SW 1271 (cell line): ENCODE measurements at places on chromosomes 2 and 18.
A peak's percentile ranks its signal among the peaks of the same experiment; 100 is the strongest.

DNA sequence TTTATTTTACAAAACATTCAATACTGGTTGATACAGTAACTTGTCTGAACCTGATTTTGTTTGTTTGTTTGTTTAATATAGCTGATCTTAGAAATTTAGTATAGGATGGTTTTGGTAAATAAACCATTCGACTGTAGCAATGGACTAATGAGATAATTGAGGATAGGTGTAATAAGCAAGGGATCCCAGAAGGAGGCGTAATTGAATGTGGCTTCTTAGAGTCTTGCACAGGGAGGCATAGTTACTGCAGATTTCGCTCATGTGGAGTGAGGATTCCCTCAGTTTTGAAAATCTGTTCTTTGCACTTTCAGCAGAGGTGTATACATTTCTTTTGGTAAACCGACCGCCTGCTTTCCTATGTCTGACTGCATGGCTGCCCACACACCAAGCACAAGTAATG lies 709.6 kb downstream of the SOCS6 start:
- no peak for DNase-seq

GRCh38 chr2:20632446-20632990 lies 18.4 kb downstream of the HS1BP3 start:
- no peak for DNase-seq

GRCh38 chr18:47206945-47207637 lies 30.9 kb upstream of the IER3IP1 start:
- DNase-seq, result no peak

DNA sequence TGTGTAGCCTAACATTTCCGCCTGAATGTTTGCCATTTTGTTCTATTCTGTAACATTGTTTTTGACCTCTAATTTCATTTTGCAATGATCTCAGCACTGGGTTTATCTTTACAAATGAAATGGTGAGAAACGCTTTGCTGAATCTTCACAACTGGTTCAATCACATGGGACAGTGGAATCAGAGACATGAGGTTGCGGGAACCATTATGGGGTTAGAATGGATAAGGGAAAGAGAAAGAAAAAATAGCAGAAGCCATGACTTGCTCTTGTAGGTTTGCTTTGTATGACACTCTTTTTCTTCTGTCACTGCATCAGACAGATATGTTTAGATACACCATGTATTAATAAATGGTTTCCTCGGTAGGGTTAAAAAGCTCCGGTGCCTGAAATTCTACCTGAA lies 114.3 kb upstream of the PELI1 start:
- no peak for DNase-seq

DNA sequence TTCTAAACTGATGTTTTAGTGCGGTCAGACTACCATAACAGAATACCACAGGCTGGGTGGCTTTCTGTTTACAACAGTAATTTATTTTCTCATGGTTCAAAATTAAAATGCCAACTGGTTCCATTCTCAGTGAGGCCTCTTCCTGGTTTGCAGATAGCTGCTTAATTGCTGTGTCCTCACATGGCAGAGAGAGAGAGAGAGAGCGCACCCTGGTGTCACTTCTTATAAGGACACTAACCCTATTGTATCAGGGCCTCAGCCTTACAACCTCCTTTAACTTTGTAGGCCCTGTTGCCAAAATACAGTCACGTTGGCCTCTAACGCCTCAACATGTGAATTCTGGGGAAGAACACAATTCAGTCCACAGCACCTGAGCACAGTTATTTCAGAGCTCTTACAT lies 37.5 kb upstream of the ZNF385B start:
- DNase-seq, result peak; percentile 26

DNA sequence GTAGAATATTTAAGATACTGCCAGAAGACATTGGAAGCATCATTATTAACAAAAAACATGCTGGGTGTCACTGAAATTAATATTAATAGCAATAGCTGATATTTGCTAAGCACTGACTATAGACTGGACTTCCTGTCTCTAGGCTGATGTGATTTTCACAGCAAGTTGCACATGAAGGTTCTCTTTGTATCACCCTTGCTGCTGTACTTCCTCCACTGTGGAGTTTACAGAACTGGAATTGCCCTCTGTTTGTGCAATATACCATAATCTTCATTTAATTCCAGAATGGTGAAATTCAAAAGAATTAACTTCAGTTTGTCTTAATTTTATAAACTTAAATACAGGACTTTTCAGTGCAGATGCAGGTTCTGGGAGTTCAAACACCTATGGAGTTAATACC lies 585.1 kb downstream of the RNF144A start:
- no peak for DNase-seq

DNA sequence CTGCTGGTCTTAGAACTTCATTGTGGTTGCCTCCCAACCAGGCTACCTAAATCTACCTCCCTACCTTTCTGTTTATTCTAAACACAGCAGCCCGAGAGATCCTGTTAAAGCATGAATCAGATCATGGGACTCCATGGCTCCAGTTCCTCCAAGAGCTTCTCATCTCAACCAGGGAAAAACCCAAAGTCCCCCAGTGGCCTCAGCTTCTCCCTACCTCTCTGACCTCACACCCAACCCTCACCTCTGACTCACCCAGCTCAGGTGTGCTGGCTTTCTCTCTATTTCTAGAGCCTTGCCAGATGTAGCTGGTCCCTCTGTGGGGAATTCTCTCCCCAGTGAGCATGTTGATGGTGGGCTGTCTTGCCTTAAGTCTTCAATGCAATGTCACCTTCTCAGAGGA lies 93.8 kb upstream of the COPS8 start:
- DNase-seq, result no peak

- DNase-seq, result no peak
Observed at GRCh38 chr18:48932822-48933510, 17.8 kb downstream of the SMAD7 start.

- no peak for DNase-seq
Observed at GRCh38 chr18:45852631-45853030, 27.2 kb downstream of the SIGLEC15 start.

DNA sequence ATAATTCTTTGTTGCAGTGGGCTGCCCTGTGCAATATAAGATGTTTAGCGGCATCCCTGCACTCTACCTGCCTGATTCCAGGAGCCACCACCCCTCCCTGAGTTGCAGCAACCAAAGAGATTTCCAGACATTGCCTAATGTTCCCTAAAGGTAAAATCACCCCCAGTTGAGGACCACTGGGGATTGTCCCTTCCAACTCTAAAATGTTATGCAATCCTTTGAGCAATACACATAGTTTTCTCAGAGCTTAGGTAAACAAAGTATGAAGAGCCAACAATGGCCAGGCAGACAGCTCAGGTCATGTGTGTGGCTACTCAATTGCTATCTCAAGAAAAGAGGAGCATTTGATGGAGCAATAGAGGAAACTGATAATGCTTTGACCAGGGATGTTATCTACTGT lies 87.0 kb downstream of the XDH start:
- no peak for DNase-seq

DNA sequence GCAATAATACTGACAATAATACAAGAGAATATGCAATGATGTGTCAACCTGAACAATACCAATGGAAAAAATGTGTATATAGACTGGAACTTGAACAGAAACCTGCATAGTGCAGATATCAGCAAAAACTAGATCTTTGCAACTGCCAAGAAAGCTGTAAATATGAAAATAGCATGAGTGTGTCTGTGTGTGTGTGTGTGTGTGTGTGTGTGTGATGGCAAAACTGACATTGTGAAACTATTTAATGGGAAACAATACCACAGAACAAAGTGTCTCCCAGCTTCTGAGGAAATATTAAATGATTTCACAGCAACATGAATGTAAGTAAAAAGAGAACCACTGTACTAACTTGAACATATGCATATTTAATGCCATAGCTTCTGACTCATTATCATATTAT lies 558.2 kb upstream of the LINC00305 start:
- DNase-seq, result no peak

GRCh38 chr18:12317664-12318333 lies 9.8 kb downstream of the TUBB6 start:
- DNase-seq, result peak; percentile 17

GRCh38 chr18:46946656-46947282 lies 29.4 kb downstream of the KATNAL2 start:
- DNase-seq, result no peak

DNA sequence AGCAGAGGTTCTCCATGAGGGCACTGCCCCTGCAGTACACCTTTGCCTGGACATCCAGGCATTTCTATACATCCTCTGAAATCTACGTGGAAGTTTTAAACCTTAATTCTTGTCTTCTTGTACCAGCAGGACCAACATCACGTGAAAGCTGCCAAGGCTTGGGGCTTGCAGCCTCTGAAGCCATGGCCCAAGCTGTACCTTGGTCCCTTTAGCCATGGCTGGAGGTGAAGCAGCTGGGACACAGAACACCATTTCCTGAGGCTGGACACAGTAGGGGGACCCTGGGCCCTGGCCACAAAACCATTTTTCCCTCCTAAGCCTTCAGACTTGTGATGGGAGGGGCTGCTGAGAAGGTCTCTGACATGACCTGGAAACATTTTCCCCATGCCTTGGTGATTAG lies 32.8 kb upstream of the CCDC141 start:
- no peak for DNase-seq

DNA sequence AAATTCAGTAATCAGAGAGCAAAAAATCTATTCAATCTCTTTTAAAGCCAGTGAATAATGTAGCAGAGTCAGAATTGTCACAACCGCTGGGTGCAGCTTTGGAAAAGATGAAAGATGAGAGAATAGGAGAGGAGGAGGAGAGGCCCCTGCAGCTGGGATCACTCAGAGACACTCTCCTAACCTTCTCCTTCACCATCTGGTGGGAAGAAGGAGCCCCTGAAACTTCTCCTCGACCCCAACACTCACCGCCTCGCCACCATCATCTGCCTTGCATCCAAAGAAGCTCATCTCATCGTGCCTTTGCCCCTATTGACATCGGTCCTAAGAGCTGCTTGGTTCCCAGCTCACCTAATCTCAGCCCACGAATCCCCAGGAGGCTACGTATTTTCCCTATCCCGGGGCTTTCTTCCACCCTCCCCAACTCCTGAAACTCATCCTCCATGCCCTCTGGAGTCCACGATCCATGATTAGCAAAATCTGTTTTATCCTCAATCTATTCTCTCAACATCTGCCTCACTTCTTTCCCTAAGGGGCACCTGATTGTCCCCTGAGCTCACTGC lies 58.5 kb downstream of the PKDCC start:
- no peak for DNase-seq

GRCh38 chr2:72155737-72156136 lies 8.1 kb upstream of the CYP26B1 start:
- no peak for DNase-seq

GRCh38 chr18:45019469-45019868 lies 338.8 kb downstream of the SETBP1 start:
- no peak for DNase-seq

DNA sequence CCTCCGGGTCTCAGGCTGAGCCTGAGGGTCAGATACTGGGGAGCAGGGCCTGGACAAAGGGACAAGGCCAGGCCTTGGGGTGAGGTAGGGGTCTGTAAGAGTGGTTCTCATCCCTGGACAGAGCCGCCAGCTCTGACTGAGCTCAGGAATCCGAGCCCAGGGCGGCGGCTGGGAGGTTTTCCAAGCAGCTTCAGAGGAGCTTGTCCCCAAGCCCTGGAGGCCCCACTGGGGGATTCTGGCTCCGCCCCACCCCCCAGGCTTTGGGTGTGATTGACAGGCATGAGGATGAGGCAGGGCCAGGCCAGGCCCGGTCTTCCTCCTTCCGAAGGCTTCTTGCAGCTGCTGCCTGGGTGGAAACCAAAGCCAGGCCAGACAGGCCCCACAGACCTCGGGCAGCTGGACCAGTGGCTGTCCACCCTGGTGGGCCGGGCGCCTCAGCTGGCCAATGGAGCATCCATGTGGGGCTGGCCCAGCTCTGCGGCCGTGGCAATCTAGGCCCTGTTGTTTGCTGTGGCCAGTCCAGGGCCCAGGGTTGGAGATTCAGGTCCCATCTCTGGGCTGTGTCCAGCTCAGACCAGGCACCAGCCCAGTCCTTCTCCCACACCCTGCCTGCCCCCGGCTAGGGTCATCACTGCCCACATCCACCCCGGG lies 23.1 kb upstream of the GPC1 start:
- DNase-seq, result no peak

DNA sequence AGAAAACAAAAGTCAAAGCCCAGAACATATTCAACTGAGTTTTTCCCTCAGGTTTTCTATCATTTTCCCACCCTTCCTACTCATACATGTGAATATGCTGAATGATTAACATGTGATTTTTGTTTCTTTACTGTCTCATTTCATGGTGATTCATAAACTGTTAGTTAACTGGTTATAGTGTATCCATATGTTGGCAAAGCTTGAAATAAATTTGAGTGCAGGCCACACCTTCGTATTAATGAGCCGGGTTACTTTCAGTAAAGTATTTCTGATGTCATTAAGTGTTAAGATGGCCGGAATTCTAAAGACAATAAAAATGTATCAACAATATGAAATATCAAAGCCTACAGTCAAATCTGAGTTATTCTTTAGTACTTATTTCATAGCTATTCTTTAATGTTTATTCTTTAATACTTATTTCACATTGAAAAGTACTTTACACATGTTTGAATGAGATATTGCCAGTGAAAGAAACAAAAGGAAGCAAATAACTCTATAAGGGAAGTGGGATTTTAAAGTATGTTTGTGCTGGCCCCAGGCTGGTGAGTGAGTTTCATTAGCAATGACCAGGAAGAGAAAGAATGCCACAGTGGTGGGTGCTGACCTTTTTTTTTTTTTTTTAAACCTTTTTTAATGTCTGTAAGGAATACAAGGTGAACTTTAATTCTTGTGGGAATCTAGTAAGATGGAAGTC lies 178.6 kb downstream of the NEDD4L start:
- no peak for DNase-seq

GRCh38 chr18:51824746-51825145 lies 515.3 kb upstream of the DCC start:
- no peak for DNase-seq

- DNase-seq, result no peak
Observed at GRCh38 chr2:172964511-172965139, 111.0 kb upstream of the MAP3K20 start.

DNA sequence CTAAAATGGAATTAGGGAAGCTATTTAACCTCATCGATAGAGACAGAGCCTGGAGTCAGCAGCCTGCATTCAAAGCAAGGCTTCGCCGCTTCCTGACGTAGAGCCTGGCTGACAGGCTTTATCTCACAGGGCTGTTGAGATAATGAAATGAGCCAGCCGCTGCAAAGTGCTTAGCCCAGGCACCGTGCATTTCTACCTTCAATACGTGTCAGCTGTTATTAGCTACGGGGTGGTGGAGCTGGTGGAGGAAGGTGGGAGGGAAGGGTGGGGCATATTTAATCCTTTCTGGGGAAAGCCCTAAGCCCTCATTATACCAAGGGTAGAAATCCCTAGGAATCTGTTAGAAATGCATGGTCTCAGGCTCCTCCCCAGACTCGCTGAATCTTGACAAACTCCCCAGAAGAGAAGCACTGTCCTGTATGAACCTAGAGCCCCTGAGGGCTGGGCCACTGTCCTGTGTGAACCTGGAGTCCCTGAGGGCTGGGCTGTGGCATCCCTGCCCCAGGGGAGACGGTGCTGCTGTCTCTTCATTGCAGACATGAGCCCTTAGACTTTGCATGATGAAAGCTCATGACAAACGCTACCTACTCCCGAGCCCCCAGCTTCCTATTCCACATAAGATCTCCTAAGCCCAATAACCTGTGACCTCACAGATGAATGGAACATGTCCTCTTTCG lies 72.4 kb downstream of the ALPK2 start:
- DNase-seq, result no peak

- no peak for DNase-seq
Observed at GRCh38 chr2:65067806-65068553, 11.8 kb downstream of the CEP68 start.

GRCh38 chr2:192978395-192978794 lies 783.7 kb upstream of the TMEFF2 start:
- no peak for DNase-seq
